ENCODE measurements at places on chromosomes 3 and 15.

- no peak for DNase-seq
Observed at GRCh38 chr3:153972862-153973261, 148.3 kb upstream of the ARHGEF26 start.

GRCh38 chr3:4757575-4758248 lies 221.5 kb upstream of the BHLHE40 start:
- no peak for DNase-seq

GRCh38 chr3:141776885-141777284 lies 13.7 kb downstream of the GRK7 start:
- DNase-seq: no peak

DNA sequence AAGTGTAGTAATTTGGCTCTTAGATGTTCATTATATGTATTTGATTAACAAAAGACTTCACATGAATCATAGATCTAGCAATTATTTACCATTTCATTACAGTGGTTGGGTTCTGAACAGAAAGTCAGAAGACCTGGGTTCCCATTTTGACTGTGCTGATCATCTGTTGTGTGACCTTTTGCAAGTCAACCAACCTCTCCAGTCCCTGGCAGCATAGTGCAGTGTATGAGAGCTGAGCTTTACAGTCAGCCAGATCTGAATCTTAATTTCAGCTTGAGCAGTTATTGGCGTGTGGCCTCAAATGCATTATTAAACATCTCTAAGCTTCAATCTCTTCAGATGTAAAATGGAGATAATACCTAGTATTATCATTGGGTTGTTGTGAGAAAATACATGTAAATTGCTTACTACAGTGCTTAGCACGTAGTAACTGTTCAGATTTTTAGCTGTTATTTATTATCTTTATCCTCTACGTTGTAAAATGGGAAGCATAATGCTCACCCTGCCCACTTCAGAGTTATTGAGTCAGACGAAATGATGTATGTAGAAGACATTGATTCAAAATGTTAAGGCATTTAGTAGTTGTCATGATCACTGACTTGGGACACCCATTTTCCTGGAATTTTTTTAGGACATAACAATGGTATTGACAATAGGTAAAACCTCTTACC lies 104.0 kb downstream of the KLHL25 start:
- DNase-seq: peak; percentile 62

GRCh38 chr3:63845215-63845614 lies 18.4 kb downstream of the THOC7 start:
- no peak for DNase-seq

- DNase-seq: no peak
Observed at GRCh38 chr15:98561169-98561941, 87.0 kb upstream of the IGF1R start.

- no peak for DNase-seq
Observed at GRCh38 chr3:5144316-5144994, 22.4 kb downstream of the ARL8B start.

DNA sequence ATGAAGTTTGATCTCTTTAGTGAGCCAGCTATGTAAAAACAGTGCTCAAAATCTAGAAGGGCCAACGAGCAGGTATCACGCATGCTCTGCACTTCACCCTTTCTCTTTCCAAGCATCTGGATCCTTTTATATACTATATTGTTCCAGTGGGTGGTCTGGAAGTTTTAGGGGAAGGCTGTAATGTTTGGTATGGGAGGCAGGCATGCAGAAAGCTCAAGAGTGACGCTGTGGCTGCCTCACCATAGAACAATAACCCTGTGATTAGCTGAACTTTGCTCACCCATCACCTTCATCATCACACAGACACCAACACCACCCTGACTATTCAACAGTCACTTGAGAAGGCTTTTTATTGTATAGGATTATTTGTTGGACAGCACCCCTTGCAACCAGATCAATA lies 81.6 kb downstream of the FBN1 start:
- DNase-seq: no peak

DNA sequence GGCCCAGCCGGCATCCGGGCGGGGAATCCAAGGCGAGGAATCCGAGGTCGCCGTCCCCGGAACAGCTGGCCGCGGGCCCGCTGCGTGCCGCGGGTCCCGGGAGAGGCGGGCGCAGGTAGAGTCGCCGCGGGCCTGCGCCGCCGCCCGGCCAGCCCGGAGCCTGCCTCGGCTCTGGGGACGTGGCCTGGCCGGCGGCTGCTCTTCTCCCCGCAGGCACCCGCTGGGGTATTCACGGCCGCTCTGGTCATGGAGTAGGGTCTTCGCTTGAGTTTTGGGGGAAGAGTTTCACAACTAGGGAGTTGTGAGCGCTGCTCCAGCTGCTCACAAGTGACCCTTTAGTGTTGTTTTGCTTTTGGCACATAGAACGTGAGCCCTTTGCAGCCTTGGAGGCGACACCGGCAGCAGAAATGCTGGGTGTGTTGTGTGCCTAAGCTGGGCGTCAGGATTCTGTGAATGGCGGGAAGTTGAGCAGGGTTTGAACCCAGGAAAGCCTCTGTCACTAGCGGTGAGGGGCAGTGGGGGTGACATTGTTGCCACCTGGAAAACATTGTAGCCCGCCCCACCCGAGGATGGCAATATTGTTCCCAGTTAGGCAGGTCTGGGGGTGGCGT lies 4.0 kb downstream of the TRIM71 start:
- no peak for DNase-seq

DNA sequence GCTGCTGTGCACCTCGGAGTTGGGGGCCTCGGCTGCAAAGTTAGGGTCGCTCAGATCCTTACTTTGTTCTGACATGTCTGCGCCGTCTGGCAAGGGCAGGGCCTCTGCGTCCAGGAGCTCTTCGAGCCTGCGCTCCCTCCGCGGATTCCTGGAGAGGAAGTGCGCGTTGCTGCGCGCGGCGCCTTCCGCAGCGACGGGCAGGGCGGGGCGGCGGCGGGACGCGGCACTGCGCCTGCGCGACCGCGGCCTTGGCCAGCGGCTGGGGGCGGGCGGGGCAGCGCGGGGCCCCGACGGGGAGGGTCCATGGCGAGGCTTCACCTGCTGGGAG lies at the start of gene NDN:
NDN (minus strand) TSS at position 163 of the 328 bp plus-strand sequence; CDS start at position 75, 88 bp downstream.
- DNase-seq: no peak

DNA sequence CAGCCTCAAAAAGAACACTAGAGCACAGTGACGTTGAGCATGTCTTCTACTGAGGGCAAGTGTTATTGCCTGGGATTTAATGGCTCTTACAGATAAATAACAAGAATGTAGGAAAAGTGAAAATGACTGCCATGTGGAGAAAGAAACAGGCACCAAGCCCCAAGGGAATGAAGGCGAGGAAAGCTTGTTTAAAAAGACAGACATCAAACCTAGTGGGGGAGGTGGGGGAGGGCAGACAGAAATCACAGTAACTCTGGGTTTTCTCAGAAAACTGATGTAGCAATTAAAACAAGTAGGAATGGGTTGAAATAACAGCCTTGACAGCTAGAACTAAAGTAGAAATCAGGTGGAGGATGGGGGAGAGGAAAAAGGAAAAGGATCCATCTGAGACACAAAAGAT lies 18.4 kb upstream of the LYZL4 start:
- no peak for DNase-seq

GRCh38 chr3:183315739-183316138 lies 62.7 kb downstream of the B3GNT5 start:
- DNase-seq: no peak

GRCh38 chr15:80114114-80114513 lies 38.7 kb upstream of the FAH start:
- DNase-seq: no peak

DNA sequence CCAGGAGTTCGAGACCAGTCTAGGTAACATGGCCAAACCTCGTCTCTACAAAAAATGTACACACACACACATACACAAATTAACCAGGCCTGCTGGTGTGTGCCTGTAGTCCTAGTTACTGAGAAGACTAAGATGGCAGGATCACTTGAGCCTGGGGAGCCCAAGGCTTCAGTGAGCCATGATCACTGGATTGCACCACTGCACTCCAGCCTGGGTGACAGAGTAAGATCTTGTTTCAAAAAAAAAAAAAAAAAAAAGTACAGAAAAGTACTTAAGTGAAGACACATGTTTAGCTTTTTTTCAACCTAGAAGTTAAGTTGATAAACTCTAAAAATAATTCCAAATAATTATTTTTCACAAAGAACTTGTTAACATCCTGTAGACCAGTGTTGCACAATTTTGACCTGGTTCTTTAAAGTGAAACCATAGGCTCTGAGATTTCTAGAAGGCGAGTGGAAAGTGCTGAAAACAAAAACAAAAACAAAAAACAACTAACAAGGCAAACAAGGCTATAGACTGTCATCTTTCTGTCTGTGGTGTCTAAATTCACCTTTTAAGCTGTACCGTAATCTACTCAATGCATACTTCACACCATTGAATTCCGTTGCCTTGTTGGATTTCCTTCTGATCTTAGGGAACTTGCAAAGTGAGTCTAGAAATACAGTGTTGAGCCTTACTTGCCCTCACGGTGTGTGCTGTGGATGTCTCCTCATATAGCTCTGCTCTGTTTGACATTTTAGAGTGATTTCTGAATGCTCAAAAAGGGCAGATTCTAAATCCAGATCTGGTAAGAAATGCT lies 63.5 kb downstream of the CHST2 start:
- DNase-seq: no peak
